ENCODE measurements at places on chromosomes 1 and 21. TPM values are rescaled to one million over a fixed set of nuclear protein-coding genes. Genes with fewer than 3 reads are reported as not detected.

- no peak for DNase-seq
These were observed 26.9 kb downstream of the SORT1 start for GRCh38 chr1:109370712-109371340.

DNA sequence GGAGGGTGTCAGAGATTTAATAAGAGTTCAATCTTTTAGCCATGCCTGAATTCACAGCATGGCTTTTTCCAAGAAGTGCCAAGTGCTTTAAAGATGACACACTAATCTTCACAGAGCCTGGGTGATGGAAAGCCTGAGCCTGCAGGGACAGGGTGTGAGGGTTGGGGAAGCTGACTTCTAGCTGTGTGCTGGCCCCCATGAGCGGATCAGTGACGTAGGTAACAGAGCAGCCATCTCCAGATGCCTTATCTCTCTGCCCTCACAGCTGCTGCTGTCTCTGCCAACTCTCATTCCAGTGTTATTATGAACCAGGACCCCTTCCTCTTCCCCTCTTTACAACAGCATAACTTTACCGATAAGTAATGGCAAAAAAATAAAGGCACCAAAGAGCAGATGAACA lies 30.6 kb downstream of the FAM78B start:
- DNase-seq, result no peak

OR2L8 gene
- not detected for polyA plus RNA-seq

GRCh38 chr1:226966683-226967082 lies 26.6 kb downstream of the COQ8A start:
- DNase-seq, result no peak

KRTAP19-3 gene
- not detected for polyA plus RNA-seq

- no peak for DNase-seq
These were observed 31.0 kb upstream of the LMX1A start for GRCh38 chr1:165387505-165387904.

DNAJC11 gene
- polyA plus RNA-seq, result 78.4 TPM

All from renal pelvis (tissue), 12 donors.